ENCODE measurements at places on chromosomes 2 and 18.

DNA sequence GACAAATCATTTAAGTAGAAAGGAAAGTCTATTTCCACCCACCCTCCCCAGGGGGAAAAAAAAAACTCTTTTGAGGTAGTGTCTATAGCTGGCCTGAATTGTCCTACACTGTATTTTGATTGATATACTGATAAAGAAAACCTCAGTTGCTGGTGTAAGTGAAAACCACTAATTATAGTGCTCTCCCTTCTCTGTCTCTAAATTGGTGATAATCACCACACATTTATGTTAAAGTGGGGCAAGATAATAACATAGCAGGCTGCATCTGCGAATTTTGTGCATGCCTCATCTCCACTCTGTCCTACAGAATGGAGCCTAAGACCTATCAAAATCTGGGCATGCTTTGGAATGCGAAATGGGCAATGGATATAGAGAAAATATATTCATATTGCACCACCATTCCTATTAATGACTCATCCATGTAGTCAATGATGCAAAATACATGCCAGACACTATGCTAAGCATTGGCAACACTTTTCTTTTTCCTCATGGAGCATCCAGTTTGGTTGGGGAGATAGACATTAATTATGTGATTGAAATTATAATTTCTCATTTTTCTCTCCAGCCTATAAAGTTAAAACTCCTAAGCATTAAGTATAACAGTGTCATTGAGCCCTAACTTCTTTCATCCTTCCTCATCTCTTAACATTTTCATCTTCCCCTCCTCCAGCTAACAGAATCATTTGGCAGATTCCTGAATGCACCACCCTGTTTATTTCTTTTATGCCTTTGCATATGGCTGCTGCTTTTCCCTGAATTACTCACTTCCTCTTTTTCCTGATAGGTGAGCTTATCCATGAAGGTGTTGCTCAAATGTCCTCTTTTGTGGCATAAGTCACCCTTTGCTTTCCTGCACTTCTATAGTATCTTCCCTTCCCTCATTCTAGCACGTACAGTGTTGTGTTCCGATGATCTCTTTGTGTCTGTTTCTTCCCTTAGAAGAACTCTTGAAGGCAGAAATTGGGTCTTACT is 58.2 kb downstream of the SLC9A2 start:
- DNase-seq = peak; percentile 8

GRCh38 chr18:71370095-71370494 is 1081.2 kb downstream of the SOCS6 start:
- DNase-seq = no peak

DNA sequence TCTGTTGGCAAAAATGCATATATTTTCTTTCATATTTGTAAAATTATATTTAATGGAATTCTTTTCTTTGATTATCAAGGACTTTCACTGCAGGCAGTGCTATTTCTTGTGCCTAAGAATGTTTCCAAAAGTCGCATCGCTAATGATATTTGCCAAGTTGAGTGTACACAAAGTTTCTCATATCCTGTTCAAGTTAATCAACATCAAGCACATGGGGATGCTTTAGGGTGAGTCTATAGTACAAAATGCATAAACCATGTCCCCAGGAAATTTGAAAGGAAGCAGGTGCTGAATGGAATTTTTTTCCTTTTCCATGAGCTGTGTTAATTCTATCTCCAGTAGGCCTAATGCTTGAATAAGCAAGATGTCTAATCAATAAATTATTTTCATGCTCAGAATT is 129.7 kb downstream of the GALNT1 start:
- DNase-seq = no peak

- no peak for DNase-seq
Measured at GRCh38 chr2:85684806-85685205, 9.4 kb upstream of the GNLY start.

GRCh38 chr2:127410871-127411652 is 7.2 kb upstream of the PROC start:
- DNase-seq = peak; percentile 49

DNA sequence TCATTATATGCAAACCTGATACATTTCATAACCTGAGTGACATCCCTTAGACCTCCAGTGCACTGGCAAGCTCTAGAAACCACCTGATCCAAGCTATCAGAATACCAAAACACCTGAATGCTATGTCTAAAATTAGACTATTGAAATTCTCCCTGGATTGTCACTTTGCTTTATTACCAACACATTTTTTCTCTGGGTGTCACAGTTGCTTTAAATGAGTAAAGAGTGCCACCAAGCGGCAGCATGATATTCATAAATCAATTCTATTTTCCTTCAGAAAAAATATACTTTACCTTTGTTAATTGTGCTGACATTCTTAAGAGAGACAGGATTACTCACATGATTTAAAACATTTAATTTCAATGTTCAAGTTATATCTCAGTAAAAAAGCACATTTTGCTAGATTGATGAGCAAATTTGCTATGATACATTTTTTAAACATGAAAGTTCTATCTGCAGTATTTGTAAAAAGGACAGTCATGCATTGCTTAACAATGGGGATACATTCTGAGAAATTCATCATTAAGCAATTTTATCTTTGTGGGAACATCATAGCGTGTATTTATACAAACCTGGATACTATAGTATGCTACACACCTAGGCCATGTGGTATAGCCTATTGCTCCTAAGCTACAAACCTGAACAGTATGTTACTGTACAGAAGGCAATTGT is 338.4 kb upstream of the SLC39A10 start:
- DNase-seq = peak; percentile 32

- no peak for DNase-seq
Measured at GRCh38 chr2:34143149-34143548, 544.0 kb upstream of the FAM98A start.

DNA sequence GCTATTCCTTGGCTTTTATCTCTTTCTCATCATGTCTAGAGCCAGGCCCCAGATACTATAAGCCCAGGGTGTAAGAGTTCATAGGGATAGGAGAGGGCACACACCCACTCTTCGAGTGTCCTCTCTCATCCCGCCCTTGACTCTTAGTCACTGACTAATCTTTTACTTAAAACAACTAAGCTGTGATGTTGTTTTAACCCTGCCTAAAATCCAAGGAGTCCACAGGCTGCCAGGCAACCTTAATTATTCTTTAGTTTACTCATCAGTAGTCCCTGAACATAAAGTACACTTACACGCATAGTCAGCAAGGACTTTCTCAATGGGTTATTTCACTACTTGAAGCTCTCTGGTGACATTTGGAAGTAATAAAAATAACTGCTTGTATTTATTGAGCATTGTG is 28.4 kb downstream of the GREB1L start:
- no peak for DNase-seq

DNA sequence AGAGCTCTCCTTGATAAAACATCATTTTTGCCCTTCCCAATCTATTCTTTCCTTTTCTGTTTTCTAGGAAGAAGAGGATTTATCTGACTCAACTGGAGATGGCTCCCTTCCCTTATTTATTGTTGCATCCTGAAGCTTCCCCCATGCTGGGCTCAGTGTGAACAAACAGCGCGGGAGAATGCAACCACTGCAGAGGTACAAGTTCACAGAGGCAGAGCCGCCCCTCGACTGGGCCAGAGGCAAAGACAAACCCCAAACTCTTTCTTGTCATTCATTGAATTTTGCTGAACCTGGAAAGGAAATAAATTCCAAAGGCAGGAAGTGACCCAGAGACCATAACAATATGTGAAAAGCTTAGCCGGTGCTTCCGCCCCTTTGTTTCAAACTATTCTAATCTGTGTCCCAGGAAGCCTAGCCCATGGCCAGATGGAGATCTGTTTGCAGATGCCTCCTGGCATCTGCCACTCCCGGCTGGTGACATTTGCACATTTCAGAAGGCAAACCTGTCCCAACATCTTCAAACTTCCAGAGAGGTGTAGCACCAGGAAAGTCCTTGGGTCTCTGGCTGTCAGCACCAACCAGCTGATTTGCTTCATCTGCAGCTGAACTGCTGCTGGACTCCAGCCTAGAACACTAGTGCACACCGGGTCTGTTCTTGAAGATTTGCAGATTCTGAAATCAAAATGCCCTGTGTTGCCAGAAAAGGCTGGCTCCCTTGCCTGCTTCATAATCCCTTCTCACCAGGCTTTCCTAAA is 79.4 kb upstream of the MAP4K3 start:
- no peak for DNase-seq

- no peak for DNase-seq
Measured at GRCh38 chr2:171201767-171202166, 41.1 kb upstream of the TLK1 start.

GRCh38 chr2:65227020-65227455 is 593 bp upstream of the ACTR2 start:
- peak; percentile 3 for DNase-seq

DNA sequence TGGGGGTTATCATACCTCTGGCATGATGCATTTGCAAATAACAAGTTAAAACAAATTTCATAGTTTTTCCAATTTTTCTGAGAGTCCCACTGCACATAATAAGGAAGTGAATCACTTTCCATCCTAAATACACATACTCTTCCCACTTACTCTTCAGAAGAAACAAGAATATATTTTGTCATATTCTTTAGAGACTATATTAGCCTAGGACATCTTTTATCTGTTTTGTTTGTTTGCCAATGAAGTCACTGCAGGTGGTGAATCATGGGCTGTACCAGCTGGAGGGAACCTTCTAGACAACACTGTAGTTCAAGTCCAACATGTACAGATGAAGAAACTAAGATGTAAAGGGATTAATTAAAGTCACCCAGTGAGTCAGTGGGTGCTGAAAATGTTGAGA is 116.8 kb downstream of the XIRP2 start:
- DNase-seq = no peak

- no peak for DNase-seq
Measured at GRCh38 chr18:63187791-63188460, 131.6 kb downstream of the BCL2 start.

DNA sequence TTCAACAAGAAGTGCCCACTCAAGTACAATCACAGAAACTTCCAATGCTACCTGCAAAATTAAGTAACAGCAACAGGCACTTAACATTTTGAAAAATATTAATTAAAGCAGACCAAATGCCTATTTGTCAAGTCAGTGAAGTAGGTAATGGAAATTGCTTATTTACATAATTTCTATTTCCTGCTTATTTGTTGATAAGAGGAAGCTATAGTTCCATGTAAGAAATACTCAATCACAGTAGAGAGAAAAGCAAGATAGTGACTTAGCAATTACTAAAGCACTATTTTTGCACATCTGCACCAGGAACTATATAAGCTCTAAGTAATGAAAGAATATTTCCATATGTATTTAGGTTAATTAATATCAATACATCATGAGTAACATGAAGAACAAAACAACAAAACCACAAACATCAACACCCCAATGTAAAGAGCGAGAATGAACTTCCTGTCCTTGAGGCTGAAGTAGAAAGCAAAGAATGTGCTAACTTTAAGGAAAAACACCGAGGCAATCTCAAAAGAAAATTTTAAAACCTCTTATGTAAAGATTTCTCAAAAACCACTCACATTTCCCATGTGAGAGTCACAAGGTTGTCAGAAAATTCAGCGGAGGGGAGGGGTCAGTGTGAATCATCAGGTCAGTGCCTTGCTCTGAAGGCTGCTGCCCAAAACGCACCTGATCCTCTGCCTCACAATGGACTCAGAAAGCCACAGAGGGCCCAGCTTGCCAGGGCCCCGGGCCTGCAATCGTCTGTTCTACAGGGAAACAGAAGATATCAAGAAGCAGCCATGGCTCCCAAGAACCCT is 12.5 kb downstream of the NPC1 start:
- DNase-seq = peak; percentile 54

- no peak for DNase-seq
Measured at GRCh38 chr18:14974576-14974975, 226.6 kb downstream of the ANKRD30B start.

GRCh38 chr2:41399437-41400087 is 648.3 kb upstream of the PKDCC start:
- no peak for DNase-seq

GRCh38 chr2:100754951-100755350 is 65.0 kb upstream of the NPAS2 start:
- no peak for DNase-seq

DNA sequence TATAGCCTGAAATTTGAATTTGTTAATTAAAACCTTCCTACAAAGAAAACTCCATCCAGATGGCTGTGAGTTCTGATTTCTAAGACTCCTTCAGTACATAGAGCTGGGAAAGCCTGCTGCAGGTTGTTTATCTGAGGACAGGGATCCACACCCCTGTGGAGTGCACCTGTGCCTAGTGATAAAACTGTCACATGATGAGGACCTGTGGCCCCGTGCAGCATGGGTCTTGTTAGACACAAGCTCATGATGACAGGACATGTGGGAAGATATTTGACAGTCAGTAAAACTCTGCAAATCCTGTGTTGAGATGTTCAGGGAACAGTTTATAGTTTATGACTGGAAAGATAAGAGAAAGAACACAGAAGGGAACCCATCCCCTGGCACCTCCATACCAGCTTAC is 133.2 kb upstream of the TMEM18 start:
- no peak for DNase-seq

GRCh38 chr2:101223814-101224231 is 28.9 kb upstream of the CNOT11 start:
- no peak for DNase-seq

GRCh38 chr2:235725016-235725489 is 231.2 kb downstream of the AGAP1 start:
- DNase-seq = no peak

DNA sequence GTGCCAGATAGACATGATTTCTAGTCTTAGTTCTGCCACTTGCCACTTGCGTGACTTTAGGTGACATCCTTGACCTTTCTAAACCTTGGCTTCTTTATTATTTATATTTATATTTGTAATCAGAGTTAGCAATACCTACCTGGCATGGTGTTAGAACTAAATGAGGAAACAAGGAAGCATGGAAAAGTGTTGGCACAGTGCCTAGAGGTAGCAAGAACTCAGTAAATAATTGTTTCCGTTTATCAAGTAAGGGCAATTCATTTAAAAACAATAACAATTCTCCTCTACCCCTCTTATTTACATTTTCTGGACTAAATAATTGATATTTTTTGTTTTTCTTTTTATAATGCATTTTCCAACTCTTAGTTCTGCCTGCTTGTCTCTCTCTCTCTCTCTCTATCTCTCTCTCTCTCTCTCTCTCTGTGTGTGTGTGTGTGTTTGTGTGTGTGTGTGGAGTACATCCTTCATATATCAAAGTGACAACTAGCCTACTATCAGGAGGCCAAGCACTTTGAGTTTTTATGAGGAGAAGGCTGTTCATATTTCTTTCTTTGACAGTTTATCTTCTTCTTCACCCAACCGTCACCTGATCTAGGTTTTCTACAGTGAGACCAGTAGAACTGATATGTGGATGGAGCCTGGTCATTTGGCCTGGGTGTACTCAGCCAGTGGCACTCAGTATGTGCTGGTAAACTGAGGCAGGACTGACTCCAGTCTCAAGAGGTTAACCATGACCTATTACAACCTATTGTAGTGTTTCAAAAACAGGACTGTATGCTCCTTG is 134.5 kb downstream of the LRRTM1 start:
- no peak for DNase-seq

- DNase-seq = no peak
Measured at GRCh38 chr2:239853121-239853520, 172.0 kb downstream of the NDUFA10 start.

- DNase-seq = no peak
Measured at GRCh38 chr2:867296-867695, 83.4 kb upstream of the SNTG2 start.
